Activated naive CD4-positive, alpha-beta T cell treated with anti-CD3 and anti-CD28 coated beads for 36 hours (primary cell): ENCODE measurements at places on chromosomes 2 and 18. TPM values are rescaled to one million over a fixed set of nuclear protein-coding genes. Genes with fewer than 3 reads are reported as not detected.

The SOX11 gene
- total RNA-seq: not detected

The LBH gene
- 75.3 TPM for total RNA-seq

The UBXN4 gene
- 105 TPM for total RNA-seq

The C18orf32 gene
- 26.6 TPM for total RNA-seq

The MCM6 gene
- 226 TPM for total RNA-seq

The TAF4B gene
- total RNA-seq: 16.3 TPM

The ABCG5 gene
- not detected for total RNA-seq
